ENCODE measurements at places on chromosomes 7 and 10.
A peak's percentile ranks its signal among the peaks of the same experiment; 100 is the strongest.

DNA sequence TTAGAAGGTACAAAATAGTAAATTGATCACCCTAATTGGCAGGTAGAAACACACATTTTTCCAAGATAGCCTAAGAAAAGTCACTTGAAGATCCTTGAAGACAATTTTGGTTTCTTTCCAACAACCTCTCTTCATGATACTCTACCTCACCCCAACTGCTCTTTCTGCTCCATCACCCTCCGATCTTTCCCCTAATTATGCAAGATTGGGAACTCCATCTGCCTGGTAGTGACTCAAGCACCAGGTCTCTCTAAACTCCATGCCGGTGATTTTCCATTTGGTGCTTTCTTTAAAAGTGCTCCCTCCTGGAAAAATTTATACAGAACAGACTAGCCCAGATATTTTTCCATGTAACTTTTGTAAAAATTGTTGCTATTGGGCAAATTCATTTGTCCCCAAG is 1.1 kb upstream of the AKR1B1 start:
- DNase-seq = no peak

GRCh38 chr10:693506-693905 is 4.0 kb upstream of the DIP2C start:
- DNase-seq = no peak

GRCh38 chr7:119572541-119572940 is 700.4 kb upstream of the KCND2 start:
- DNase-seq = no peak

GRCh38 chr10:112412696-112413095 is 34.0 kb downstream of the ZDHHC6 start:
- DNase-seq = peak; percentile 94

GRCh38 chr10:96512524-96513304 is 1.0 kb downstream of the TLL2 start:
- peak; percentile 48 for DNase-seq

DNA sequence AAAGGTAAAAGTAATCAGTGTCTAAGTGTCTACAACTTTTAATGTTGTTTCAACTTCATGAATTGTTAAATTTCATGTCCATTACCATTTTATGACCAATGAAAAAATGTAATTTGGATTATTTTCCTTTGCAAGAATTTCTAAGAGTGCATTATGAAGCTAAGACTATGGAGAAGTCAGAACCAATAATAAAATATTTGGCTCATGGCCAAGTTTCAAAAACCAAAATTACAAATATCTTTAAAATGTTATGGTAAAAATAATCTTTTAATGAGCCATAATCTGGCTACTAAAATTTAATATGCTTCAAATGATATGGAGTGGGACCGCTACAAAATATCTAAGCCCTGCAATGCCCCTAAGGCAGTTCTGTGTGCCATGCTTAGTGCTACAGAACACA is 294.1 kb upstream of the SMIM30 start:
- no peak for DNase-seq

GRCh38 chr7:36262309-36263094 is 109.4 kb downstream of the EEPD1 start:
- peak; percentile 53 for DNase-seq

Measured in hematopoietic multipotent progenitor cell treated with erythropoietin and hydrocortisone succinate and interleukin-3 and kit ligand, for 4 days (in vitro differentiated cells).